ENCODE measurements at places on chromosomes 11 and 22.

DNA sequence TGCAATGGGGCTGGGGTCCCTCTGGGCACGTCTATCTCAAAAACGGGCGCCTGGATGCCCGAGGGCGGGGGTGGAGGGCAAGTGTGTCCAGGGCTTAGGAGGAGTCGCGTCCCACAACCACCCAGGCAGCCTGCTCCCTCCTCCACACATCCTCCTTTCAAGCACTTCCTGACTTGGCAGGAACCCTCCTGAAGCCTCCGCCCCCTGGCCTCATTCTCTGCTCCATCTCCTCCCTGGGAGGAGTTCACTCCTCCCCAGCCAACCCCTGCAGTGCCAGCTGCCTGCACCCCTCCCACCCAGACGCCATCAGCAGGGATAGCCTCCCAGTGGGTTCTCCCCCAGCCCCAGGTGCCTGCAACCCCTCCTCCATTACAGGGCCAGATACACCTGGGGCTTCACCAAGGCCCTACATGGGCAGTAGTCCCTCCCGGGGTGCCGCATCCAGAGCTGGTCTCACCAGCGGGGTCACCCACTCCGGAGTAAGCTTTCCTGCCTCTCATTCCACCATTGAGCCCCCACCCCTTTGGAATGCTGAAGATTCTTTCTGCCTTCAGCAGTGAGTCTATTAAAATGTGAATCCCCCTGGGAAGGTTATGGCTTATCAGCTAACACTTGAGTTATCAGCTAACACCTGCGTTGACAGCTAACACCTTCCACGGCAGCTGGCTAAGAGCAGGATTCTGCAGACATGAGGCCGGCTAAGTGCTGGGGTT is 24.4 kb downstream of the RTN4R start:
- H3K27ac ChIP-seq: peak overlapping the region; percentile 78
- H3K27me3 ChIP-seq: no peaks in the 10 kb centered on the region
- H3K36me3 ChIP-seq: no peaks in the 10 kb centered on the region
- peak overlapping the region; percentile 51 for H3K4me3 ChIP-seq

DNA sequence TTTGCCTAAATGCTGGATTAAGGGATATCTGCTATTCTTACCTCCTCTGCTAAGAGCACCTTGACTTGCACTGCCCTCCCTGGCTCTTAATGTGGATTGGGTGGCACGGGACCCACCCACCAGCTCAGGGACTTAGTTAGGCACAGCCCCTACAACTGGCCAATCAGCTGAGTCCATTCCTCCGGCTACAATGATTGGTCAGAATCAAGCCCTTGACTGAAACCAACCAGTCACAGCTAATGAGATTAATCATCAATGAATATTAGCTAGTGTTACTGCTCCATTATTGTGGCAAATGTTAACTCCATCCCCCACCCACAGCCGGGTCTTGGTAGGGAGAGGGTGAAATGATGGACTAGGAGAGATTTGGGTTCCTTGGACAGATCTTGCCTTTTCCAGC is 328.0 kb downstream of the MN1 start:
- no peak overlapping the region for H3K27ac ChIP-seq
- no peak overlapping the region for H3K4me3 ChIP-seq
- no peaks in the 10 kb centered on the region for H3K4me1 ChIP-seq
- DNase-seq: no peak

DNA sequence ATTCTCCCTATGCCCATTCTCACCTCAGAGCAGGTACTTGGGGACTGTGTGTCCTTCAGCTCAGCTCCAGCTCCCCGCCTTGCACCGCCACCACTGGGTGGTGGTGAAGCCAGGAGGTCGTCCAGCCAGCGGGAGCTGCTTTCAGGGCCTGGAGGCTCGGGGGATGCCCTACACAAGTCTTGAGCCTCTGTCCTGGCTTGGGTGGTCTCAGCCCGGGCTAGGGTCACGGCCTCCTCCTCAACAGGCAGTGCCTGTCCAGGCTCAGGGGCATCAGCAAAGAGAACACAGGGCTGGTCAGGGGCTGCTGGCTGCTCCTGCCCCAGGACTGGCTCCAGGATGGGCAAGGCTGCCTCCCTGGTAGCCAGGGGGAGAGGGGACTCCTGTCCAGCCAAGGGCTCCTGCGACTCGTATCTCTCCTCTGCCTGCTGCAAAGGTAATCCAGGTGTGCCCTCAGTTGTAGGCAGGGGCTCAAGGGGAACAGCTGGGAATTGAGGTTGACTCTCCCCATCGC is 12.2 kb downstream of the TNKS1BP1 start:
- H3K36me3 ChIP-seq: no peaks in the 10 kb centered on the region
- H3K27me3 ChIP-seq: no peaks in the 10 kb centered on the region
- DNase-seq: no peak

GRCh38 chr11:128311742-128312719 is 275.3 kb downstream of the ETS1 start:
- peaks cover 27% of the 10 kb centered on the region for H3K4me1 ChIP-seq
- H3K4me3 ChIP-seq: no peak overlapping the region
- H3K27me3 ChIP-seq: no peaks in the 10 kb centered on the region

DNA sequence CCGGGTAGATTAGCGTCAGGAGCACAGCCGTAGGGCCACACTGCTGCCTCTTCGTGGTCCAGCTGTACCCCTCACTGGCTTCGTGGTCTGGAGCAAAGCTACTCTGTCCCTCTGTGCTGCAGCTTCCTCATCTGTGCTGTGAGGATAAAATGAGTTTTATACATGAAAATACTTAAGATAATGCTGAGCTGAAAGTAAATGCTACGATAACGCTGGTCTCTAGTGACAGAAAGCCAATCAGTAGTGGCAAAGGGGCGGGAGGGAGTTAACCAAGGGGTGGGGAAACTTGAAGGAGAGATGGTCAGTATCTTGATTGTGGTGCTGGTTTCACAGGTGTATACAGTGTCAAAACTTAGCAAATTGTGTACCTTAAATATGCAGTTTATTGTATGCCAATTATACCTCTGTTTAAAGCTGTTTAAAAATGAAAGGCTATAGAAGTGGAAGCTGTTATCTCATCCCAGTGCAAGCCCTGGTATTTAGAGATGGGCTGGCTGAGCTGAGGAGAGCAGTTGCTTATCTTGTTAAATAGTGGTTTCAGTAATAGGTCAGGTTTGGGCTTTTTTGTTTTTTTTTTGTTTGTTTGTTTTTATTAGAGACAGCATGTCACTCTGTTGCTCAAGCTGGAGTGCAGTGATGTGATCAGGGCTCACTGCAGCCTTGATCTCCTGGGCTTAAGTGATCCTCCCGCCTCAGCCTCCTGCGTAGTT is 36.7 kb downstream of the ACO2 start:
- H3K4me1 ChIP-seq: no peaks in the 10 kb centered on the region
- H3K4me3 ChIP-seq: no peak overlapping the region
- H3K36me3 ChIP-seq: peaks cover 8% of the 10 kb centered on the region

DNA sequence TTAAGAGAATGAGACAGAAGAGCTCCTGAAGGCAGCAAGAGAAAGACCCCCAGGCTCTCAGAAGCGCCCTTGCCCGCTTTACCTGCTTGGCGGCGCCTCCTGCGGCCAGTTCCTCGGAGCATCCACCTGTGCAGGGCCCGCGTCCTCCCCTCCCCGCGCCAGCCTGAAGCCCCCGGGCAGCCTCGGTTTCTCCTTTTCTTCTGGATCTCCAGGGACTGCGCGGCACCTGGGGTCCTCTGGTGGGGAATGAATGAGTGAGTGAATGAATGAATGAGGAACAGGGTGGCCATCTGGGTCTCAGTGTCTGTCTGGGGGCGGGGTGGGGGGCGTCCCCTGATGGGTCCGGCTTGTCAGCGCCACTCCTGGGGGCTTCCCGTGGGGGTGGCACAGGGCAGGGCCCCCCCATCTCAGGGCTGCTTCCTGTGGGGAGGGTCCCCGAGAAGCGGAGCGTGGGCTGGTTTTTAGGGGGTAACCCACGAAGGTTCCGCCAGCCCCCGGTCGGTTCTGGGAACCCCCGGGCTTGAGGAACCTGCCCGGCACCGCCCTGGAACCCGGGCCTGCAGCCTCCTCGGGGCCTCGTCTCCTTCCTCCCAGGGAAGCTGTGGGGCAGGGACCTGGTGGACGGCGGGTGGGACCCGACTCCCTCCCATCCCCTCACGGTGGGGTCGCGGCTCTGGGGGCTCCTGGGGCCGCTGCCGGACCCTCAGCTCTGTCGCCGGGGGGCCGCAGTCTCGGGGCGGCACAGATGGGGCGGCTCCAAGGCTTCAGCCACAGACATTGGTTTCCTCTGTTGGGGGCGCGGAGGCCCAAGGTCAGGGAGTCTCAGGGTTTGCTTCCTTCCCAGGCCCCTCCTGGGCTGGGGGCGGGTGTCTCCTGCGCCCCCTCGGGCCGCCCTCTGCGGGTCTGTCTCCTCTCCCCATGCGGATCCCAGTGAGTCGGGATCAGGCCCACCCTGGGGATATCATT is 8.3 kb upstream of the KRTAP5-7 start:
- no peak overlapping the region for H3K27ac ChIP-seq
- H3K36me3 ChIP-seq: no peaks in the 10 kb centered on the region
- H3K27me3 ChIP-seq: no peaks in the 10 kb centered on the region
- no peak for DNase-seq
- H3K4me3 ChIP-seq: no peak overlapping the region

DNA sequence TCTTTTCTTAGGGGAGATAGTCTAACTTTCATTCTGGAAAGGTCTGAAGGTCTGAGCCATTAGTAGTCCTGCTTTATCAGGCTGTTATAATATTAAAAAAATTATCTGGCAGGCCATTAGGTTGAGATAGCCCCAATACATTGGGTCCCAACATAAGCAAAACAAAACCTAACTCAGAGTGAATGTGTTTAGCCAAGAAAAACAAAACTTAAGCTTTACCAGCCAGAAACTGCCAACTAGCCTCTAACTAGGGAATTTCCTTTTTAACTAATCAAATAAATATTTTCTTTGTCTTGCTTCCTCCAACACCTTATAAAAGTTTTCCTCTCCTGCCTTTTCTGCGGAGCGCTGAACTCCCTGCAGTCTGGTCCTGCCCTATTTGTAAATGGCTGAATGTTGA is 1137.7 kb upstream of the CNTN5 start:
- no peaks in the 10 kb centered on the region for H3K4me1 ChIP-seq
- no peaks in the 10 kb centered on the region for H3K36me3 ChIP-seq
- no peak overlapping the region for H3K4me3 ChIP-seq

- no peak overlapping the region for H3K27ac ChIP-seq
- peak; percentile 64 for DNase-seq
- H3K4me3 ChIP-seq: no peak overlapping the region
- H3K4me1 ChIP-seq: peaks cover 16% of the 10 kb centered on the region
Observed at GRCh38 chr22:25057013-25057881, 104.7 kb downstream of the KIAA1671 start.

Measured in naive thymus-derived CD4-positive, alpha-beta T cell (primary cell).